ENCODE measurements at places on chromosomes 7 and 10.

DNA sequence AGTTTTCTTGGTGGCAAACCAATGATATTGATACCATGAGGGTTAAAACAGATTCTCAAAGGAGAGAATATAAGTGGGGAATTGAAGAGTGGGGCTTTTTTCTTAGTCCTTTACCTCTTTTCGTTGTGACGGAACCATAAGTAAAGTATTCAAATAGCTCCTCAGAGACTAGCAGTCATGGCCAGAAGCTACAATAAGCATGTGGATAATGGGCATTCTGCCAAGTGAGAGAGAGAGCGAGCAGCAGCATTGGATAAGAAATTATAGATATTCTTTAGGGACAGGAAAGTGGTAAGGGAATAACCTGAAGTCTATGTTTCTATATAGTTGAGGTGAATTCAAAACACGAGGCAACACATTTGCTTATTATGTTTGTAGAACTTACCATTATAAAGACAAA, 235.1 kb downstream of the SEMA3E start:
- DNase-seq: no peak

DNA sequence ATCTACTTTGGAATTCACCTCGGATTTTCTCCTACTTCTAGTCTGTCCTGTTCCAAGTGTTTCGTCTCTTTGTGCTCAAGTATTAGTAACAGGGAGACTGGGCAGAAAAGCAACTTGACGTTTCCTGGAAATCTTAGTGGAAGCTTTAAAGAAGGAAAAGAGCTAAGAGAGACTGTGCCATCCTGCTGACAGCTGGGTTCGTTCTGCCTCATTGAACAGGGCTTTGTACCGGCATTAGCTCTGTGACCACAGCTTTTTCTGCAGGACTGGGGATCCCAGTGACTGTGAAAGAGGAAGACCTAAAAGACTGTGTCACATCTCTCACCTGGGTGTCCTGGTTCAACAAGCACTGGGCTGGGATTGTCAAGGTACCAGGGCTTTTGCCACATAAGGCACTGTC, 70.8 kb upstream of the CDCA7L start:
- no peak for DNase-seq

DNA sequence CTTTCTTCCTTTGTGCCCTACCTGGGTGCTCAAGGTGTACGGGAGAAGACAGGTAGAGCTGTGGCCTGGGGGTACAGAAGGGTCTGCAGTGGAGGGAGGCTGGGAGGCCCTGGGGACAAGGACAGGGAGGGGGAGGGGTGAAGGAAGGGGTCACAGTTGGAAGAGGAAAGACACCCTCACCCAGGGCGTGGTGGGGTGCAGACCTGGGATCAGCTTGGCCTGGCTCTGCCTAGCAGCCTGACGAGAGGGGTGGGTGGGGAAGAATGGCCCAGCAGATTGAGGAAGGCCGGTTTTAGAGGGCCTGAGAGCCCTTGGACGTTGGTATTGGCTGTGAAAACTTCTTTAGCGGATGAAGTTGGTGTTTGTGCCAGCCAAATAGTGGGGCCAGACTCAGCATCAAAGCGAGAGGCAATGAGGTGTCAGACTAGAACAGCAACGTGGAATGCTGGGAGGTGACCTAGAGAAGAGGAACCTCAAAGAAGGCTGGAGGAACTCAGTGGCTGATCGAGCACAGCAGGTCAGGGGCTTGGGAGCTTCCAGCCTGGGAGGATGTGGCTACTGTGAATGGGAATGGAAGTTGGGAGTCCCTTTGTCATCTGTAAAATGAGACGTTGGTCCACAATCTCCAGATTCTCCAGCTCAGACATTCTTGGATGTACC, 18.1 kb upstream of the TRIM8 start:
- no peak for DNase-seq

- no peak for DNase-seq
Measured at GRCh38 chr7:151342811-151343210, 1.2 kb downstream of the NUB1 start.

DNA sequence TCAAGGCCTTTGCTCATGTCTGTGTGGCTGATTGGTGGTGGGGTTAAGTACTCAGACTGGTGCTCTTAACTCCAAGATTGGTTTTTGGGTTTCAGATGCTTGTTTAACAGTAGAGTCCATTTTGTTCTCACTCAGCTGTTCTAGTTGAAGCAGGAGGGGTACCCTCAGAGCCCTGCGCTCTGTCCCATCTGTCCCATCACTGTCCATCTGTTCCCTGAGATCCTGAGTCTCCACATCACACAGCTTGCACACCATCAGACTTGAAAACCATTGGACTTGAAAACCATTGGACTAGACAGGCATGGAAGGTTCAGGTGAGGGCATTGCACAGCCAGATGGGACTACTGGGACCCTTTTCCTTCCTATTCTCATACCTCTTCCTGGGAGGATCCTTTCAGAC, 39.3 kb downstream of the TMEM178B start:
- no peak for DNase-seq

- no peak for DNase-seq
Measured at GRCh38 chr7:113366122-113366521, 247.8 kb upstream of the SMIM30 start.

DNA sequence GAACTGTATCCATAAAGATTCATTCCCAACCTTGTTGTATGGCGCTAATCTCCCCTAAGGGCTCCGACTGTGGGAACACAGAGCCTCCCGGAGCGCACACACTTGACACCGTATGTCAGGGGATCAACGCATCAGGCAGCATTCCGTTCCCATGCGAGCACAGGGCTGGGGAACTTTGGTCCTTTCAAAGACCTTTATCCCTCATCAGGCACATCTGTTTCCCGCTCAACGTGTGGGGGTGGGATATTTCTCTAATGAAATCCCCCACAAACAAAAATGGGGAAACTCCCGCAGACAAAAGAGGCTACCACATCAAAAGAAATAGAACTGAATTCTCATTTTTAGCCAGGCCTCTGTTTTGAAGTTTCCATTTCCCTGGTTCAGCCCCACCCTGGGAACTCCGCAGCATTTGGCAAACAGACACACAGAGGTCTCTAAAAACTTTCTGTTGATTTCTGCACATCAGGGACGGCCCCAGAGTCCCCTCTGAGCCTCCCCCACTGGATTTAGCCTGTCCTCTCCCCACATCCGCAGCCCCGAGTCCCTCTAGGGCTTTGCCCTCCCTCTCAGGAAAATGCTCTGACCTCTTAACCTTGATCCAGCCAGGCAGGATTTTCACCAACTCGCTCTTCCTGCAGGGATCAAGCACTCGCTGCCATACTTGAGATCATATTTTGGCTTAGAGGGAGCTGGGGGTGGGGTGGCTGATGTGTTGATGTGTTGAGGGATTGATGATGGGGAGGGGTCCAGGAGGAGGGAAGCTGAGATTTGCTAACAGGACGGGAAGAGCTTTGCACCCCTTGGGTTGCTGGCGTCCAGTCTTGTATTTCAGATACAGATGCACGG, 6.6 kb downstream of the CPA5 start:
- DNase-seq: no peak

- DNase-seq: no peak
Measured at GRCh38 chr7:23963461-23964165, 253.6 kb downstream of the STK31 start.

DNA sequence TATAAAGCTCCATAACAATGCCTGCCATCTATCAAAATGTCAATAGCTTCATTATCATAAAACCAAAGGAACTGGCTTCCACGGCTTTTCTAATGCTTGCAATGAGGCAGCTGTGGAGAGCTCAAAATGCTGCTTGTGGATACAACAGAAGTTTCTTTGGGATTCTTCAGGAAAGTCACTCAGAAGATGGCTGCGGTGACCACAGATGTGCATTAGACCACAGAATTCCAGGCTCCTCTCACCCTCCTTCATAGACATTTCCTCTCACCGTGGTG, 77.2 kb downstream of the CDCA7L start:
- no peak for DNase-seq

GRCh38 chr7:105524840-105525239, 2.8 kb upstream of the PUS7 start:
- no peak for DNase-seq

- no peak for DNase-seq
Measured at GRCh38 chr7:124101173-124101768, 68.4 kb upstream of the TMEM229A start.

- no peak for DNase-seq
Measured at GRCh38 chr10:38143587-38143986, 49.5 kb downstream of the ZNF37A start.

DNA sequence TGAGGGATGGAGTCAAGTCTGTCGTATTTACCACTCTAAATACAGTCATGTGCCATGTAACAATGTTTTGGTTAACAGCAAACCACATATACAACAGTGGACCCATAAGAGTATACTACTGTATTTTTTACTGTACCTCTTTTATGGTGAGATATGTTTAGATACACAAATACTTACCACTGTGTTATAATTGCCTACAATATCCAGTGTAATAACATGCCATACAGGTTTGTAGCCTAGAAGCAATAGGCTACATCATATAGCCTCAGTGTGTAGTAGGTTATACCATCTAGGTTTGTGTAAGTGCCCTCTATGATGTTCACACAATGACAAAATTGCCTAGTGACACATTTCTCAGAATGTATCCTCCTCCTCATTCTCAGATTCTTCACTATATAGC, 110.4 kb downstream of the FAM107B start:
- DNase-seq: no peak

- DNase-seq: no peak
Measured at GRCh38 chr7:37109016-37109683, 339.5 kb downstream of the ELMO1 start.

GRCh38 chr10:18665815-18666558, 6.8 kb downstream of the ARL5B start:
- no peak for DNase-seq

- no peak for DNase-seq
Measured at GRCh38 chr7:23343102-23343501, 44.0 kb downstream of the MALSU1 start.

DNA sequence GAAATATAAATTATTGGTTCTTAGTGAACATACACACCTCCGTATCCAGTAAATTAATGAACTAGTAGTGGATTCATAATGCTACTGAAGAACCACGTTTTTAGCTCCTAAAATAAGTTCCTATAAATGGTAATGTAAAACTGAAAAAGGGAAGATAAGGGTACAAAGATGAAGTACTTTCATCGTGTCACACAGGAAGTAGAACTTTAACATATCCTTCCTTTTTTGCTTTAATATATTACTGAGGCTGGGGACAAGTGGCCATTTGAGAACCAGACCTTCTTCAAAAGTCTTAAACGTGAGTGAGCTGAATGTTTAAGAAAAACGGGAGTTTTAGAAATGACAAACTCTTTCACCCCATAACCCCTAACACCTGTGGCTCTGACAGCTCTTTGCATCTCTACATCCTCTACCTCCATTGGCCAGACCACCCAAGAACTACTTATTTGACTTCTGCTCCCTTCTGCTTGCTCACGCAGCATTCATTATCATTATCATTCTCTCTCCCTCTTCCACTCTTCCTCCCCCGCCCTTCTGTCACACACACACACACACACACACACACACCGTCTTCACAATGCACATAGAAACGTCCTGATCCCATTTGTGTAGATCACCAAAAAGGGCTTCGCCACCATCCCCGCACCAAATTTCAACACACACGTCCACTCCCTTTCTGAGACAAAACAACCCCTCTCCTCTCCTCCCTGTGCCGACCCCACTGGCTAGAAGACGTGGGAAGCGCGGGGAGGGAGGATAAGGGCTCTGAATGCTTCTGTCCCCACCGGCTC, 677 bp downstream of the SKAP2 start:
- no peak for DNase-seq

GRCh38 chr10:69240455-69240854, 20.3 kb downstream of the HKDC1 start:
- no peak for DNase-seq
